ENCODE measurements at places on chromosomes 7 and 10.

GRCh38 chr10:110336111-110336721, 31.5 kb upstream of the SMNDC1 start:
- no peak for DNase-seq

GRCh38 chr10:64626924-64627323, 1105.7 kb downstream of the REEP3 start:
- DNase-seq: no peak

- no peak for DNase-seq
Measured at GRCh38 chr10:86684331-86685097, 16.2 kb downstream of the LDB3 start.

DNA sequence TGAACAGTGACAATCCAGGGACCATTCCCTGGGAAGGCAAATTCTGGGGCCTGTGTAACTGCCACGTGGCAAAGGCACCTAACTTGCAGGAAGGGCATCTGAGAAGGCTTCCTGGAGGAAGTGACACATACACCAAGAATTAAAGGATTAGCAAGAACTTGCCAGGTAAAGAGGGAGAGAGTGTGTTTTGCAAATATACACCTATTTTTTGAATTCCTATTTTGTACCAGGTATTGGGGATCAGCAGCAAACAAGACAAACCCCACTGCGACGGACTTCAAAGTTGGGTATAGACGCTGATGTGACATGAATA, 206.5 kb upstream of the ZMIZ1 start:
- DNase-seq: no peak

DNA sequence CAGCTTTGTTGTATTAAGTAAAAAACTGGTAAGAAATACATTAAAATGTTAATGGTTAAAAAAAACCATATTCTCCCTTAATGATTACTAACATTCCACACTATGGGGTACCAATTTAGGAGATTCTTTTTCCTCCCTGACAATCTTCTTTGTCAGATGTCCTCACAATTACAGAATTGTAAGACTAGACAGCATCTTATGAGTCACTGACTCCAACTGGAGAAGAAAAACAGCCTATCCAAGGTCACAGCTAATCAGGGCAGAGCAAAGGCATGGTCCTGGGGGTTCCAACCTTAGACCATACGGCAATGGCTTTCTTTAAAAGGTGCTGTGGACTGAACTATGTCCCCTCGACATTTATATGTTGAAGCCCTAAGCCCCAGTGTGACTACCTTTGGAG, 127.6 kb downstream of the DLG5 start:
- no peak for DNase-seq

DNA sequence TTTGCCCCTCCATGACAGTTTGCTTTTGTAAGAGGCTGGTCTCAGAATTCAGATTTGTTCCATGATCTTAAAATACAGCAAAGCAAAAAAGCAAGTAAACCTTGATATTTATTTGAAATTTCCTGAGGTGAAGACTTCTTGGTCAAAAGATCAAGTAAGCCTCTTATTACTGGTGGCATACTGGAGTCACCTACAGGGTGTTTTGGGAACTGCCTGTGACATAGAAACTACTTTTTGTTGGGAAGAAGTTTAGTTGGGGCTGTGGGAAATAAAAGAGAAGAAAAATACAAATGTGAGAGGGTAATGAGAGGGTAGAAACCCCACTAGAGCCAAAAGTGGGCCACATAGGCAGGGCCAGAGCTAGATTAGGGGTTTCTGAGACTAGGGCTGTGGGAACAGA, 217.9 kb downstream of the OTUD1 start:
- DNase-seq: no peak

DNA sequence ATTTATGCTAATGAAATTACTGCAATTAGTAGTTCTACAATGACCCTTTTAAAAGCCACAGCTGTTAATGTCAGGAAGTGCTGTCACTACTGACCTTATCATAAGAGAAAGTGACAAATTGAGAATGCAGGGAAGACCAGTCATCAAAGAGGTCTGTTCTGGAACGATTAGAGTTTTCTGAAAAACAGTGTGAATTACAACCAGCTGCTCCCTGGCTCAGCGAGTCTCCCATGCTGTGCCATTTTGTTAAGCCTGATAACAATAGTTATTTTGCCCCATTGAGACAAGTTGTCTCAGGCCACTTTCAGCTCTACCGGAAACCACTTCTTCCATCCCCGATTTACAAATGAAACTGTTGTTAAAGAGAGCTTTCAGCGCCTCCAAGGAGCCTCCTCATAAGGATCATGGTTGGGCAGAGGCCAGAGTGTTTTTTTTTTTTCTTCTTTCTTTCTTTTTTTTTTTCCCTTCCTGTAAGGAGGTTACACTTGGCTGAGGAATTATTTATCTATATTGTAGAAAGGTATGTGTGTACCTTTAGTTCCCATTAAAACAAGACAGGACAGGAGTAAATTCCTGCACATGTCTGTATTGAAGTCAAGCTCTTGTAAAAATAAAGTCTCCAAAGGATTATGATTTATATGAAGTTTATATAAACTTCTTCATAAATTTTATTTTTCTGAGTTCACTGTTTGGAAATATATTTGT, 173.6 kb downstream of the CDCA7L start:
- no peak for DNase-seq

DNA sequence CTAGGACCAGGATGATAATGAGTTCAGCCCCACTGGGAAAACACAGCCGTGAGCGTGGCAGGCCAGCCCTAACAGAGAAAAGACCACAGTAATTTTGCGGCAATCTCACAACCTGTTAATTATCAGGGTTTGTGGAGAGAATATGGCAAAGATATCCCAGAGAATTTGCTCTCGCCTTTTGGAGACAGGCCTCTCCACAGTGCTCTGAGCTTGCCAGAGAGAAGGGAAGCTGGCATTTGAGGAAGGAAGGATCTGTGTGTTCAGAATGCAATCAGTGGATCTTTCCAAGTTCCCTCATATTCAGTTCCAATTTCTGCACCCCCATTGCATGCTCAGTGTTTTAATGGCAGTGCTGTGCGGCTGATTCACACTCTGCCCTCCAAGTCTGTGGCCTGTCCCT, 60.2 kb downstream of the PLPP4 start:
- no peak for DNase-seq

DNA sequence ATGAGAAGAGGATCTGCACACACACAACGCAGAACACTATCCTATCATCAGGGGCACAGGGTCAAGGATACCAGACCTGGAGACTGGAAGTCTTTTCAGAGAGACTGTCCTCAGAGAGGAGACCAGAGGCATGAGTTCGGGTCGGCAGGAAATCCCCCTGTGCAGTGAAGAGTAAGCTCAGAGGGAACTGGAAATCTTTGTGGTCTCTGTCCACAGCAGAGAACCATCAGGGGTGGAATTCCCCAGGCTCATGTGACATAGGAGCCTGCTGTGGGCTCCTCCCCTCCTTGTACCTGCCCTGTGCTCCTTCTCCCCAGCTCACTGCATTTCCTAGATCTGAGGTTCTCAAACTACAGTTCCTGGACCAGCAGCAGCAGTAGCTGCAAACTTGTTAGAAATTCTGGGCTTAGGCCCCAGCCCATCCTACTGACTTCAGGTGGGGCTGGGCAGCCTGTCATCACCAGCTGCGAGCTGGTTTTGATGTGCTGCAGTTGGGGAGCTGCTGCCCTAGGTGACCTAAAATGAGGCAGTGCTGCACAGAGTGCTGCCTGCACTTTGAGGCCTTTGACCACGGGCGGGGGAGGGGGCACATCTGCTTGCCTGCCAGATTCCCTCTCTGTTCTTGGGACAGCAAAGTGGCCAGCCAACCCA, 2.4 kb downstream of the ZMIZ2 start:
- no peak for DNase-seq

Measured in stimulated activated CD8-positive, alpha-beta memory T cell treated with anti-CD3 and anti-CD28 coated beads, Interleukin-15, amount 100 ng/mL, for 24 hours (primary cell).